Activated CD8-positive, alpha-beta T cell treated with anti-CD3 and anti-CD28 coated beads, Interleukin-2, amount 10 ng/mL, durations not matched to agents 7 days and 5 days (primary cell): ENCODE measurements at places on chromosomes 1 and 21. TPM values are rescaled to one million over a fixed set of nuclear protein-coding genes. Genes with fewer than 3 reads are reported as not detected.

ANKRD34A gene
- 1.8 TPM for total RNA-seq

- no peak overlapping the region for H3K4me3 ChIP-seq
- no peak overlapping the region for H3K27ac ChIP-seq
- H3K4me1 ChIP-seq = peaks cover 20% of the 10 kb centered on the region
- no peaks in the 10 kb centered on the region for H3K36me3 ChIP-seq
- DNase-seq = no peak
Measured at GRCh38 chr1:94543893-94544635, 2.5 kb upstream of the F3 start.

DNA sequence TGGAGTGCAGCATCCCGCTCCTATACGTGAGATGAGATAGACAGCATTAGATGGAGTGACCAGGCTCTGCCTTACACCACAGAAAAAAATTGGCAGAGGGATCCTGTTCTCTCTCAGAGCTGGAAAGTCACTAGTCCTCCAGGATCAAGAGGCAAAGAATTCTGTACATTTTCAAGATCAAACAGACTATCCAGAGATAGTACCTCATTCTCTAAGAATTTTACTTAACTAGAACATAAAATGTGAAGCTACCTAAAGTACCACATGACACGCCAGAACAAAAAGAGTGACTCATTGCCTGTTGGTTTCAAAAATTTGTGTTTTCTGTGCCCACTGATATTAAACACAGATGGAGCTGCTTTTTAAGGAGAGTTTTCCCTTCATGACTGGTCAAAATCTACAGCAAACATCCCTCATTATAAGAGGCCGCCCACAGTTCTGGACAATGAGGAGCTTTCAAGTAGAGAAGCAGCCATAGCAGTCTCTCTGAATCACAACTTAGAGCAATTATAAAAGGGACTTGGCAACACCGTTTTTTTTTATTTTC is 32.3 kb downstream of the CD160 start:
- no peak for DNase-seq
- no peaks in the 10 kb centered on the region for H3K27me3 ChIP-seq
- no peak overlapping the region for H3K4me3 ChIP-seq

DNA sequence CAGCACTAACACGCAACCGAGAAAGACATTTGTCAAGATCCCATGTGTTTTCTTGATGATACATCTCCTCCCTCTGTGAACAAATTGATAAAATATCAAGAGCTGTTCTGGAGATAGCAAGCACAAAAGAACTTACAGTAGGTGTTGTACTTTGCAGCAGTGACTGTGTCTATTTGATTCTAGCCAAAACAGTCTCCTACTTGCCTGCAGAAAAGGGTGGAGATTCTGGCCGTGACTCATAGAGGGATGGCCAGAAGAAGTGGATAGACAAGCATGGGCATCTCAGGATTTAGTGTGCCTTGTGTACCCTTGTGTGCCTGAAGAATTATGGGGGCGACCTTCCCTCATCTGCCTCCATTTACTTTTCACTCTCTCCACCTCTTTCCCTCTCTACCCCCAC is 458.4 kb upstream of the LRRC7 start:
- H3K27ac ChIP-seq = no peak overlapping the region
- no peaks in the 10 kb centered on the region for H3K4me1 ChIP-seq
- no peaks in the 10 kb centered on the region for H3K36me3 ChIP-seq
- no peak for DNase-seq
- no peak overlapping the region for H3K4me3 ChIP-seq
- no peaks in the 10 kb centered on the region for H3K27me3 ChIP-seq

GRCh38 chr1:4657960-4658541 is 3.6 kb downstream of the AJAP1 start:
- no peak overlapping the region for H3K4me3 ChIP-seq
- H3K36me3 ChIP-seq = no peaks in the 10 kb centered on the region
- H3K27me3 ChIP-seq = peaks cover 45% of the 10 kb centered on the region
- H3K4me1 ChIP-seq = peaks cover 8% of the 10 kb centered on the region

- no peaks in the 10 kb centered on the region for H3K36me3 ChIP-seq
- H3K27ac ChIP-seq = no peak overlapping the region
- DNase-seq = no peak
Measured at GRCh38 chr1:60376196-60376595, 302.6 kb upstream of the C1orf87 start.

DNA sequence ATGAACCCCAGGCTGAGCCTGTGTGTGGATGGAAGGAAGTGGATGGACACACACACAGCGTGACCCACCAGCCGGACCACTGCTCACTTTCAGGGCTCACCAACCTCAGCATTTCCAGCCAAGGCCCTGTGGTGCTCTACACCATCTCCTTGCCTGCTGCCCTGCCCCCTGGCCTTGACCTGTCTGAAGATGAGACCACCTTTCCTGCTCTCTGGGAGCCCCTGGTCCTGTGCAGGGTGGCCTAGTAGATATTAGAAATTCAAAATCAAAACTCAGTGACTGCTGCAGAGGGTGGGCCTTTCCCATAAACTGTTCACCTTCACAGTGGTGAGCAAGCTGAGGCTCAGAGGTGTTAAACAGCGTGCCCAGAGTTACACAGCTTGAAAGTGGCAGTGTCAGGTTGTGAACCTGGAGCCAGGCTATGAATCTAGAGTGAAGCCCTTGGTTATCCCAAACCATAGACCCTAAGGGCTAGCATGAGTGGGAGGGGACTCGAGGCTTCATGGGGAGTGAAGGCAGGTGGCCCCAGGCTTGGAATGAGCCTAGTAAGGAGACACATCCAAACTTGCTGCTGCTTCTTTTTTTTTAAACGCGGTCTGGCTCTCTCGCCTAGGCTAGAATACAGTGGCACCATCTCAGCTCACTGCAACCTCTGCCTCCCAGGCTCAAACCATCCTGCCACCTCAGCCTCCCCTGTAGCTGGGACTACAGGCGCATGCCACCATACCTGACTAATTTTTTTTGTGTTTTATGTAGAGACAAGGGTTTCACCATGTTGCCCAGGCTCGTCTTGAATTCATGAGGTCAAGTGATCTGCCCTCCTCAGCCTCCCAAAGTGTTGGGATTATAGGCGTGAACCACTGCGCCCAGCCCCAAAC is 41.5 kb downstream of the MAN1C1 start:
- H3K4me1 ChIP-seq = peaks cover 19% of the 10 kb centered on the region
- peaks cover 6% of the 10 kb centered on the region for H3K27me3 ChIP-seq
- peaks cover 27% of the 10 kb centered on the region for H3K36me3 ChIP-seq
